ENCODE measurements at places on chromosomes 7 and 10.

GRCh38 chr7:137313201-137313600, 30.3 kb downstream of the PTN start:
- no peak for DNase-seq

GRCh38 chr7:96085953-96086352, 235.9 kb downstream of the SLC25A13 start:
- no peak for DNase-seq

DNA sequence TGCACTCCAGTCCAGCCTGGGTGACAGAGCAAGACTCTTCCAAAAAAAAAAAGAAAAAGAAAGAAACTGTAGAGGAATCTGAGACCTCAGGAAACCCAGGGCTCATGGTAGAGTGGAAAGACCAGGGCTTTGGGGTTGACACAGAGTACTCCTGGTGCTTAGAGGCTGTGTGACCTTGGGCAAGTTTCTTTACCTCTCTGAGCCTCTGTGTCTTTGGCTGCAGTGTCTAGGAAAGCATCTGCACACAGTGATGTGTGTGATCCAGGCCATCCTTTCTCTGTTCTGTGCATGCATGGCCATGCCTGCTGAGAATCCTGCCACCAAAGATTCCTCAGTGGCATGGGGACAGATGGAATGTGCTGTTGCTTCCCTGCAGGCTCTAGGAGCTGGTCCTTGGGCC, 71.7 kb upstream of the GTF2I start:
- no peak for DNase-seq

- no peak for DNase-seq
Measured at GRCh38 chr7:138510003-138510402, 49.9 kb downstream of the TRIM24 start.

GRCh38 chr7:155206318-155207020, 91.2 kb upstream of the INSIG1 start:
- peak; percentile 52 for DNase-seq

- no peak for DNase-seq
Measured at GRCh38 chr7:100406767-100407166, 21.7 kb downstream of the ZCWPW1 start.

DNA sequence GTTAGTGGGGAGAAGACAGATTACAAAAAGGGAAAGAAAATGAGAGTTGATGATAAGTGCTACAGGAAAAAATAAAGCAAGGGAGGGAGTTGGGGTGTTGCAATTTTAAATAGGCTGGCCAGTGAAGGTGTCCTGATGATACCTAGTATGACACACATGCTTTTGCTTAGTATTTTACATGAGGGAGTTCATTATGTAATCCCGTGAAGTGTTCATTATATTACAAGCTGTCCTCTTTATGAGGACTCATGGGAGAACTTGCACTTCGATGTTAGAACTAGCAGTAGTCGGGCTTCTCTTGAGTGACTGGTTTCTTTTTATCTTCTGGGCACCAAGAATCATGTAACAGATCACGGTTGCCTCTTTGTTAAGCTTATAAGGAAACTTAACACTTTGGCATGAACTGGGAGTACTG, 102.3 kb upstream of the MTPN start:
- no peak for DNase-seq

DNA sequence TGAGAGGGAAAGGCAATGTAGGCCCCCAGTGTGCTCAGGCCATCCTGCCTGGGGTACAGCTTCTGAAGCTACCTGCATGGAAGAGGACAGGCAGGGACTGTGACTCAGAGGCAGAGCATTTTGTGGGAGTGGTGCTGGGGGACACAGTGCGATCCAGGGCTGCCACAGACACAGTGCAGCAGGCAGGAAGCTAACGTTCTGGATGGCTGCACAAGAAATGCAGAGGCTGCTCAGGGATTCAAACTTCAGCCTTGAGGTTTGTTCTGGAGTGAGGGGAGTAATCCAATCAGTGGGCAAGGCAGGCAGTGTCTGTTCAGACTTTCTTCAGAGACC, 648.0 kb upstream of the IGFBP3 start:
- DNase-seq: no peak

DNA sequence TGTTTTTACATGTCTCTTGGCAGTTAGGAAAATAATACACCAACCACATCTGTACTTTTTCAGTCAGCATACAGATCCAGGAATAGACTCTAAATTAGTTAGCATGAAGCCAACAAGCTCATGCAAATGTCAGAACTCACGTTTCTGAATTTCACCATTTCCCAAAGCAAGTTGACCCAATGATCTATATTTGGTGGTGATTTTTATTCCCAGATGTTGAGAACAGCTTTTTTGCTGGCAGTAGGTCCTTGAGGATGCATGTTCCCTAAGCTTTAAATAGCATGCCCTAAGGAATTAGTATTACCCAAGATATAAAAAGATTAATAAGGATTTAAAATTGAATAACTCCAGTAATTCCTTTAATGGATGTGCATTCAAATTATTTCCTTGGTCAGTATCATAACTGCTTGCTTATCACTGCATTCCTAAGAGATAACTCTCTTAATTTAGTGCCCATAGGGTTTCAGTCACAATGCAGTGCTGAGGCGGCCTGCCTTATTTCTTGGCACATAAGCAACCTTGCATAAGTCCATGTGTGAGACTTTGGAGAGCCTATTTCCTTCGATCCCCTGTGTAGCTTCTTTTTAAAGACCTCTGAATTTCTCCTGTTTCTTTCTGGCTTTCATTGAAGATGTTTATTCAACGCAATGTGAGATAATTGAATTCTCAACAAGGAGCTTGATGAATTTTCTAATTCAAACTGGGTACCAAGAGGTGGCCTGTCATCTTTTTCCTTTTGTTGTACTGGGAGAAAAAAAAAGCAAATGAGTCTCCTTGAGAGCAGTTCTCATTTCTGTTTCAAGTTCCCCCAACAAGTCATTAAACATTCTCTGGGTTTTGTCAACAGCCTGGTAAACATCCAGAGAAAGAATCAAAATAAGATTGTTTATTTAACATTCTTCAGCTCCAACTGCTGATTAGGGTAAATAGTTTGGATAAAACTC, 135.3 kb upstream of the MEOX2 start:
- DNase-seq: no peak

GRCh38 chr7:1029637-1030443, 14.5 kb upstream of the GPR146 start:
- DNase-seq: no peak

DNA sequence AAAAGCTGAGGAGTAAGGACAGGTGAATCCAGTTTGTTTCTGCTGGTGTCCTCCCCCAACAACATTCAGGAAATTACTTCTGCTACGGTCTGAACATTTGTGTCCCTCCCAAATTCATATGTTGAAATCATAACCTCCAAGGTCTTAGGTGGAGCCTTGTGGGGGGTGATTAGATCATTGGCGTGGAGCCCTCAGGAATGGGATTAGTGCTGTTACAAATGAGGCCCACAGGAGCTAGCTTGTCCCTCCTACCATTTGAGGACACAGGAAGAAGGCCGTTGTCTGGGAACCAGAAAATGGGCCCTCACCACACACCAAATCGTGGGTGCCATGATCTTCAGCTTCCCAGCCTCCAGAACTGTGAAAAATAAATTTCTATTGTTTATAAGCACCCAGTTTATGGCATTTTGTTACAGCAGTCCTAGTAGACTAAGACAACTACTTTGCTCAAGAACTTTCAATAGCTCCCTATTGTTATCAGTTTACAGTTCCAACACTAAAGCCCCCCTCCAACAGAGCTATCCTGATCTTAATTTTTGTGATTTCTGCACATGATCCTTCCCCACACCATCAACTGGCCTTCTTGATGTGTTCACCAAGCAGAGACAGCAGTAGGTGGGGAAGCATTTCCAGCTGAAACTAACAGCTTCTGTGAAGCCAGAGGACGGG, 2.1 kb upstream of the LRMDA start:
- no peak for DNase-seq

- DNase-seq: no peak
Measured at GRCh38 chr7:55019691-55020465, 1.1 kb downstream of the EGFR start.

- DNase-seq: no peak
Measured at GRCh38 chr10:109945473-109946177, 22.3 kb upstream of the XPNPEP1 start.

DNA sequence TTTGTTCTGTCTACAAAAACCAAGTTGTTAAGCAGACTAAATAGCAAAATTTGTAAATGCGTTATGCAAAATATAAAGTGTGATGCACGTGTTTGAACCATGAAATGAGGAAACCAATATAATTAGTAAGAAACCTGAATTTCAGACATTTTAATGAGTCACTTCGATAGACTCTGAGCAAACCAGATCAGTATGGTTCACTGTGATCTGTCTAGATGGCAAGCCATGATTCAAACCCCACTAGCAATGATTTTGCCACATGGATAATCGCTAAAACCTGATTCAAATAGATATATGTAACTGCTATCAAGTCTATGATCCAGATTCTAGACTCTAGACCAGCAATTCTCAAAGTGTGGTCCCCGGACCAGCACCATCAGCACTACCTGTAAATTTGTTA, 24.8 kb downstream of the ZC3HAV1 start:
- DNase-seq: no peak

DNA sequence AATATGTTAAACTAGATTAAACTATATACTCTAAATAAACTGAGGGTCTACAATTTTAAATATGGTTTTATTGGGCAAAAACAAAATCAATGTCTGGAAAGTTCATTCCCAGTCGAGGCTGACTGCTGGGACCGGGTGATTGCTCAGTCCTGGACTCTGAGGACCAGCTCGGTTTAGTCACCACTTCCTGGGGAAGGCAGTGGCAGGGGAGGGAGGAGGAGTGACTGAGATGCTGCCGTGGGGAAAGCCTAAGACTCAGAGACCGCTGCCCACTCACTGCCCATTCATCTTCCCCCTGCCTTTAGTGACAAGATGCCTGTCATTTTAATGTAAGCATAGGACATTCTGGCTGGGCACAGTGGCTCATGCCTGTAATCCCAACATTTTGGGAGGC, 29.0 kb downstream of the ATOH7 start:
- no peak for DNase-seq

GRCh38 chr10:128042131-128042610, 84.1 kb downstream of the MKI67 start:
- DNase-seq: no peak

GRCh38 chr10:111338805-111339204, 262.0 kb downstream of the ADRA2A start:
- DNase-seq: no peak

- DNase-seq: no peak
Measured at GRCh38 chr7:31873816-31874597, 187.0 kb downstream of the PPP1R17 start.

DNA sequence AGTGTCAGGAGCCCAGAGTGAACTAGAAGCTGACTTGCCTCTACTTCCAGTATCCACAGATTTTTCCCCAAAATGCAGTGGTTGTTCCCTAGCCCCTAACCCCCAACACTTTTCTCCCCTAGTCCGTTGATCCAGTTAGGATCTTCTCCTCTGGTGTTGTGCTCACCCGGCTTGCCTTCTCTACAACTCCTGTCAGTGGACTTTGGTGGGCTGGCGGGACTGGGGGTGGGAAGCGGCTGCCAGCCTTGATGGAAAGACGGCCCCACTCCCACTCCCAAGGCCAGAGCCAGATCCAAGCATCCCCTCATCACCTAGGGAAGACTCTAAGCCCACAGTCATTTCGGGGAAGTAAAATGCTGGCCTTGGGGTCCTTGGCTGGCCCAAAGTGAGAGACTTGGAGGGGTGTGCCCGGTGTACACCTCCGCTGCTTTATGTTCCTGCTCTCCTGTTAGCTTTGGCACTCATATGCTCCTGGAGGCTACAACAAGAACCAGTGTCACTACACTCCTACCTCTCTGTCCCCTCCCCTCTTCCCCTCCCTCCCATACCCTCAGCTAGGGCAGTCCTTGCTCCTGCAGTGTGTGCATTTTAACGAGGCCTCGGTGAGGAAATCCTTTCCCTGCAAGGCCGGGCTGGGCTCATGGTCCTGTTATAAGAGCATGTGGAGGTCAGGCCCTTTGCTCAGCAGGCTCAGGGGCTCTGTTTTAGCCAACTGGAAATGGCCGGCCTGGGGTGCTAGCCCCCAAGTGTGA, 930 bp upstream of the HOXA10 start:
- DNase-seq: no peak

DNA sequence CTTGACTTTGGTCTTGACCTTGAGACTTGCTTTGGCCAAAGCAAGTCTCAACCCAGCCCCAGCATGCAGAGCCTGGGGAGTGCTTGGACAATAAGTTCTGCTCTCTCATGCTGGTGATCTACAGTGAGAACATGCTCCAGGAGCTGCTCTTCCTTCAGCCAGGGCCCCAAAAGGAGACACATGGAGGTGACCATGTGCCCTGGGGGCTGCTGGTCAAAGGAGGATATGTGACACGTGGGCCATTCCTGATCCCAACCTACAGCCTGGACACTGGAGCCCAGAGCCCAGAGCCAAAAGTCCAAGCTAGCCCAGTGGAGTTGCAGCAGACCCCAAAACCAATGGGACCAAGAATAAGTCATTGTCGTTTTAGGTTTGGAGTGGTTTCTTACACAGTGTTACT, 78.2 kb upstream of the CHST15 start:
- DNase-seq: no peak

- DNase-seq: no peak
Measured at GRCh38 chr7:80287400-80288174, 153.0 kb downstream of the GNAI1 start.

DNA sequence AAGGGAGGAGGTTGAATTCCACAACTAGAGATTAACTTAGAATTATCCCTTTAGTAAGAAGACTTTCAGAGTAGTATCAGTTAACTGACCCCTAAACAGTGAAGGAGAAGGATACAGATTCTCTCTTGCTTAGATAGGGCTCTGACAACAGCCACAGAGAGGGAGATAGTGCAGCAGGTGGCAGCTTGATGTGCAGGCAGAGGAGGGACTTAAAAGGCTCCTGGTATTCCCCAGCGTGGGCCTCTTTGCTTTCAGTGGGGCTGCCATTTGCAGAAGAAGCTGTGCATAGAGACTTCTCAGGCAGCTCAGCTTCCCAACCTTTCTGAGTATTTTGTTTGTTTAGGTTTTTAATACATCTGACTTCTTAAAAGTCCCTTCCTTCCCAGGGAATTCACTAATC, 16.0 kb downstream of the FZD1 start:
- no peak for DNase-seq

- DNase-seq: no peak
Measured at GRCh38 chr10:102580230-102580629, 64.0 kb upstream of the TRIM8 start.

GRCh38 chr7:66617295-66617694, 11.4 kb upstream of the KCTD7 start:
- no peak for DNase-seq

GRCh38 chr10:34710391-34710751, 104.7 kb downstream of the PARD3 start:
- DNase-seq: no peak

- no peak for DNase-seq
Measured at GRCh38 chr7:45215601-45216062, 58.0 kb downstream of the RAMP3 start.

GRCh38 chr10:133384071-133384470, 5.0 kb downstream of the PAOX start:
- DNase-seq: no peak

- DNase-seq: no peak
Measured at GRCh38 chr7:75646571-75647102, 92.1 kb downstream of the HIP1 start.

GRCh38 chr7:14682910-14683465, 219.6 kb downstream of the DGKB start:
- no peak for DNase-seq
